Iris pigment epithelial cell (primary cell): ENCODE measurements at places on chromosomes 16 and 17.

DNA sequence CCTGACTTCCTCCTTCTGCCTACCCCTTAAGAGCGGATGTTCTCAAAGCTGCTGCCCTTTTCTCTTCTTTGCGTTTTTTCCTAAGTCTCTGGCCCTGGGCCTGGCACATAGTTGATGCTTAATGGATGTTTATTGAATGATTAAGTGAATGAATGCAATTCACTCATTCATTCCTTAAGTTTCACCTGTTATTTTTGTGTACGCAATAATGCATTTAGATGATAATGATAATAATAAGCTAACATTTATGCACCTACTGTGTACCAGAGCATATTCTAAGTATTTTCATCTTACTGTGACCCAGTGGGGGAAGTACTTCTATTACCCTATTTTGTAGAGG lies 4.4 kb downstream of the CCL5 start:
- DNase-seq: no peak

DNA sequence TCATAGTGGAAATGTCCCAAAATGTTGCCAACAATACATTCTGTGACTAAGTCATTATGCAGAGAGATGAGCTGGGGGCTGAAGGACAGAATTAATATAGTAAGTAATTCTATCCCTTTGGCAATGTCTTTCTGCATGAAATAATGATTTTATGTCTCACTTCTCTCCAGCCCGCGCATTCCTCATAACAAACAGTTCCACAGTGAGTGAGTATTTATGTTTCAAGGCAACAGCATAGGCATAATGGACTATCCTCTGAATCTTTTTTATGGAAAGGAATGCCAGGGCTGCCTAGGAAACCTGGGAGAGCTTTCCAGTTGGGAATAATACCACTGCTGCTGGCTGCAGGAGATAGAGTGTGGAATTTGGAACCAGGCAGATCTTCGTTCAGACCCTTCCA lies 477.7 kb downstream of the HS3ST4 start:
- DNase-seq: no peak

DNA sequence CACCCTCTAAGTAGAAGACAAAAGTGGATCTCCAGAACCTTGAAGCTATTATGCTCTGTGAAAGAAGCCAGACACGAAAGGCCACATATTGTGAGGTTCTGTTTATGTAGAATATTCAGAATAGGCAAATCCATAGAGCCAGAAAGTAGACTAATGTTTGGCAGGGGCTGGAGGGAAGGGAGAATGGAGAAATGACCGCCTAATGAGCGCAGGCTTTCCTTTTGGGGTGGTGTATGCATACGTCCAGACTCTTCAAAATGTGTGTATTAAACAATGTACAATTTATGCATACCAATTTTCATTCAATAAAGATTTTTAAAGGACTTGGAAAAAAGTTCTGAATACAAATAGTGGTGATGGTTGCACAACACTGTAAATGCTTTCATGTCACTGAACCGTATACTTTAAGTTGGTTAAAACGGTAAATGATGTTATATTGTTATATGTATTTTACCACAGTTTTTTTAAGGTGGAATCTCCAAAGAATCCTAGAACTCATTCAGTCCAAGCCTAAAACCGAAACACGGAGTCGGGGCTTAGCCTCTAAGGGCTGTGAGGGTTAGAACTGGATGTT lies 397.4 kb downstream of the SOX9 start:
- no peak for DNase-seq

GRCh38 chr16:73428121-73428520 lies 380.2 kb upstream of the ZFHX3 start:
- no peak for DNase-seq

- peak; percentile 91 for DNase-seq
These were observed 46.3 kb downstream of the VMP1 start for GRCh38 chr17:59753522-59754467.

- DNase-seq: peak; percentile 32
These were observed 54.0 kb downstream of the MRM3 start for GRCh38 chr17:836151-836550.

- DNase-seq: no peak
These were observed 27.2 kb upstream of the IL17C start for GRCh38 chr16:88610909-88611812.

GRCh38 chr16:57167538-57167937 lies 18.3 kb downstream of the PSME3IP1 start:
- DNase-seq: no peak

DNA sequence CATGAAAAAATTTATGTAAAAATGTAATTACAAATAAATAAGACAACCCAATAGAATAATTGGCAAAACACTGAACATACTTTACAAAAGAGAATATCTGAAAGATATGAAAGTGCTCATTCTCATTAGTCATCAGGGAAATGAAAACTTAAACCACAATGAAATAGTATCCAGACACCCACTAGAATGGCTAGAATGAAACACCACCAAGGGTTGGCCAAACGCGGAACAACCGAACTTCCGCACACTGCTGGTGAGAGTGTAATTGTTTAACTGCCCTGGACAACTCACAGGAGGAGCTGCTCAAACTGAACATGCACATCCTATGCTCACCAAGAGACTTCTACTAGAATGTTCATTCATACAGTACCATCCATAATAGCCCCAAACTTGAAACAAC lies 5.8 kb upstream of the ZDHHC7 start:
- DNase-seq: peak; percentile 65

GRCh38 chr17:27578718-27579085 lies 52.3 kb upstream of the LGALS9 start:
- peak; percentile 75 for DNase-seq

DNA sequence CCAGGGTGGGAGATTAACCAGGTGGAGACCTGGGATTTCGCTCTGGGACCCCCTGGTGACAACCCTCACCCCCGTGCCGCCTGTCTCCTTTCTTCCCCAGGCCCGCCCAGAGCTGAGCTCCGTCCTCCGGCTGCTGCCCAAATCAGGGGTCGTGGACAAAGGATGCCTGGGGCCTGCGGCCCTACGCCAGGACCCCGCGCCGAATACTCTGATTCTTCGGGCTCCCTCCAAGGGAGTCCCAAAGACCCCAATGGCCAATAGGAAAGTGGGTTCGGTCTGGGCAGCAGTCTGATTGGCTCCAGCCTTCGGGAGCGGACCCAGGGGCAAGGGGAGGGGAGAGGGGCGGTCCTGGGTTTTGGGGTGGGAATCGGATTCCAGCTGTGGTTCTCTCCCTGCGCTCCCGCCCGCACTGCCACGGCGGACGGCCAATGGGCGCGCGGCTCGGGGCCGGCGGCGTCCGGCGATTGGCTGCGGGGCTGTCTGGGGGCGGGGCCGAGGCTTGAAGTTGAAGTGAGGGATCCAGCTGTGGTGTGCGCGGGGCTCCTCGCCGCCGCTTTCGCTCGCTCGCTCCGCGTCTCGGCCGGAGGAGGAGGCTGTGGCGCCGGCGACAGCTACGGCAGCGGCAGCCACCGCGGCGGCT lies at the start of gene CACNA1G:
TSS of gene CACNA1G (plus strand) at position 531 of the 640 bp plus-strand sequence. CDS start 745 bp downstream, outside the sequence.
- DNase-seq: peak; percentile 68

- DNase-seq: peak; percentile 76
These were observed 290 bp downstream of the TLCD1 start for GRCh38 chr17:28725660-28726225.
